Activated CD4-positive, alpha-beta T cell treated with anti-CD3 and anti-CD28 coated beads for 1 hour (primary cell): ENCODE measurements at places on chromosomes 12 and 14.

- DNase-seq: no peak
These were observed 110.2 kb downstream of the KTN1 start for GRCh38 chr14:55689981-55690871.

DNA sequence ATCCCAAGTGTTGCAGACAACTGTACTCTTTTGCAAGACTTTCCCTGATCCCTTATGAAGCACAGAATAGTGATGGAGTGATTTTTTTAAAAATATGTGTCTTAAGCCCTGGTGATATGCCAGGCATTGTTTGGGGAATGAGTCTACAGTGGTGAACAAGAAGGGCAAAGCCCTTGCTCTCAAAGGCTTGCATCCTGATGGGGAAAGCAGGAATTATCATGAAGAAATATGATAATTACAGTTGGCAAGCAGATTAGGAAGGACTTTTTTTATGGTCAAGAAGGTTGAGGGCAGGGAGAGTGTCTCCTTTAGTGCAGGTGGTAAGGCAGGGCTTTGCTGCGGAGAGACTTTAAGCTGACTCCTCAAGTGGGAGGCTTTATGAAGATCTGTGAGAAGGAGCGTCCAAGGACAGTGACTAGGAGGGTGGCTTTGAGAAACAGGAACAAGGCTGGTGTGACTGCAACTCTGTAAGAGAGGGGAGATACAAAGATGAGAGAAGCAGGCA, 100.2 kb downstream of the SYNE2 start:
- DNase-seq: no peak

GRCh38 chr12:93784339-93785086, 107.3 kb downstream of the CRADD start:
- DNase-seq: no peak

DNA sequence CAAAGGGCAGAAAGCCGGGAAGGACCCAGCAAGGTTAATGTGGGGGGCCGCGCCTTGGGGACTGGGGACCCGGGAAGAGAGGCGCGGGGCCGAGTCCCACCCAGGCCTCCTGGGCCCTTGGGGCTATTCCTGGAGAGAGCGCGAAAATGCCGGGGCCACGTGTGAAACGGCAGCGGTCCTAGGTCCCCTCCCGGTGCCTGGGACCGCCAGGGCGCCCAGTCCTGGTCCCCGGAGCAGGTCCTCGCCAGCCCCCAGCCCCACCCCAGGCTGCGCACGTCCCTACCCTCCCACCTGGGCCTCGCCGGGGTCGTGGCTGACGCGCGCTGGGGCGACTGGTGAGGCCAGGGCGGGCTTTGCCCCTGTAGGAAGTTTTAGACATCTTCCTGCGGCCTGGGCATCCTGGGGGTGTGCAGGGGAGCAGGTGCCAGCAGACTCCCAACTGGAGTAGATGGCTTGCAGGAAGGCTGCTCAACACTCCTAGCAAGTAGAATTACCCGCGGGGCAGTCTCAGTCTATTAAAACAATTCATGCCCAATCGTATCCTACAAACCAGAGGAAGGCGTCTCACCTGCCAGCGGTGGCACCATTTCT, 708 bp downstream of the FAR2 start:
- no peak for DNase-seq
